T-helper 9 cell (primary cell): ENCODE measurements at places on chromosomes 6 and 20.

DNA sequence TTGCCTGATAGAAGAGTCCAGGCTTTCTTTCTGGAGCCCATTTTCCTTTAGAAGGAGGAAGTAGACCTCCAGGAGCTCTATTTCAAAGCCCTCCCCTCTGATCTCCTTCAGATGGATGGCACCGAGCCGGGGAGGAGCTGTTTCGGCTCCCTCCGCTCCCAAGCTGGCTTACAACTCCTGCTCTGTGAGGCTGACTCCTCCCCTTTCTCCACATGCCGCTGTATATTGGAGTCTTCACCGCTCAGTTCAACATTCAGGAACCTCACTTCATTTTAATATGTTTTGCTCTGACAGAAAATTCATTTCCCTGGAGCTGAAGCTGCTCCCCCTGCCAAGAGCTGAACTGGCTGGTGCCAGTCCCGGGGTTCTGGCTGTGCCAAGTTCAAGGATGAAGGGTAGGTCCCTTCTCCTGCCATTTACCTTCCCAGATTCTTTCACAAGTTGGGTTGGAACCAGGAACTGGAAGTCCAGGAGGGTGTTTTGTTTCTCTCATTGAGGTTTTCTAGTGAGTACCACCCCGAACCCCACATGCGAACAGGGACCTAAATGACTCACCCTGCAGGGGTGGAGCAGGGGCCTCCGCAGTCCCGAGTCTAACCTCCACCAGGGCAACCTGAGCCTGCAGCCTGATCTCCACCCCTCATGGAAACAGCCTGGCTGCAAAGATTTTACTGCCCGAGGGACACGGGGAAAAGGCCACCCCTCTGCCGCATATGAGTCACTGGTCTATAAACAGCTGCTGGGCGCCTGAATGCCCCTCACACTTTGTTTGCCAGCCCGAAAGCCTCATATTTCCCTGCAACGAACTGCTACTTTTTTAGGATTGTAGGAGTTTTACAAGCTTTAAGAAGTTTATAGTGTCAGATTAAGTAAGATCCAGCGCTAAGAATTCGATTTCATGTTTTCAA is 68.6 kb upstream of the FOXA2 start:
- DNase-seq, result no peak

DNA sequence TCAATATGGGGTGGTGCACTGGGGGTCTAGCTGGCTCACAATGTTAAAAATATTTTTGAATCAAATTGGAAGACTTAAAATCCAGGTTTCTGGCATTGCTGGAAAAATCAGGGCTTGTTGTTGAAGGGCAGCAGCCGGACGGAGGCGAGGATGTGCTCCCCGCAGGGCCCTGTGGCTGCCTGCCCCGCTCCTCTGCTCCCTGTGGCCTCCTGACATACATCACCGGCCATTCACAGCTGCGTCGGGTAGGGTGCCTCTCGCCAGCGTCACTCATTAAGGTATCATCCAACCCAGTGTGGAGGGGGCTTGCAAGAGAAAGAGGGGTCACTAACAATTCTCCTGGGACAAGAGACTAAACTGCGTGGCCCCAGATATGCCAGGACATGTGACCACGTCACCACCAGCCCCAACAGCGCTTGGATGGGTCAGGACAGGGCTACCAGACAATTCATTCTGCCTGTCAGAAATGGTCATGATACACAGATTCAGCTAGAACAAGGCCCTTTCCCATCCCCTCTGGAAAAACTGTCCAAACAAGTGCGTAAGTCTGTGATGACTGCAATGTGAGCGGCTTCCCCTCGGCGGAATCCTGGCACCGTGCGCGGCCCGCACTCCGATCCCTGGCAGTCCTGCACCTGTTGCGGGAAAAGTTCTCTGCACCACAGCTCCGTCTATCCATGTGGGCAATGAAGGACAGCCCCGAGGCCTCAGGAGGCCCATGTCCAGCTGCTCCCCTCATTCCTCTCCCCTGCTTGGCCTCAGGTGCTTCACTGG is 12.0 kb downstream of the GATA5 start:
- DNase-seq, result no peak

- DNase-seq, result no peak
Measured at GRCh38 chr6:122063076-122063475, 336.4 kb upstream of the HSF2 start.

DNA sequence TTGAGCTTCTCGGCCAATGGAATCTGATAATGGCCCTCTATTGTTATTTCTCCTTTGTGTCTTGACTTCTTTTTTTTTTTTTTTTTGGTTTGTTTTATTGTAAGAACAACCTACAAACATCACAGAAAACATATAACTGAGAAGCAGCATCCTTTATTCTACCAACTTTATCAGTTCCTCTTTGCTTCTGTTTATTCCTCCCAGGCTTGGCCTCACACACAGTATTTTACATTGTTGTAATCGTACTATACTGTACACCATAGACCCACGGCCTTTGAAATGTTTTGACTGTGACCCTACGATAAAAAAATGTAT is 558 bp upstream of the CCDC167 start:
- no peak for DNase-seq

DNA sequence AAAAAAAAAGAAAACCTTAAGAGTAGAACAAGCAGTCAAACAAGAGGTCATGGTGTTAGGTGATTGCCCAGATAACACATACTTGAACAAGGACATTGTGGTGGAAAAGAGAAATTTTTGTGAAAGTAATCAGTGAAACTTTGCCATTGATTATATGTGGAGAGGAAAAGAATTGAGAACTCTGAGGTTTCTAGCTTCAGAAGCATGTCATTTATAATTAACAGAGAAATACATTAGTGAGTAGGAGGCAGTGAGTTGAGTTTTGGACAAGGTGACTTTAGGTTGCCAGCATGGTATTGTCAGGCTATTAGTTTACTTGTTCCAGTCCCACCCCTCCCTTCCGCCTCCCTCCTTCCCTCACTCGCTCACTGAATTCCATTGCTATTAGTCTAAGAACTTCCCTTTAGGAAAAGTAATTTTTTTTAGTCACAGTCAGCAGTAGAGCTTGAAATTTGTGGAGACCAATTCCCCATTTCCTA is 17.2 kb downstream of the TAB2 start:
- DNase-seq, result no peak

GRCh38 chr20:43936104-43936770 is 21.6 kb downstream of the TOX2 start:
- DNase-seq, result no peak

DNA sequence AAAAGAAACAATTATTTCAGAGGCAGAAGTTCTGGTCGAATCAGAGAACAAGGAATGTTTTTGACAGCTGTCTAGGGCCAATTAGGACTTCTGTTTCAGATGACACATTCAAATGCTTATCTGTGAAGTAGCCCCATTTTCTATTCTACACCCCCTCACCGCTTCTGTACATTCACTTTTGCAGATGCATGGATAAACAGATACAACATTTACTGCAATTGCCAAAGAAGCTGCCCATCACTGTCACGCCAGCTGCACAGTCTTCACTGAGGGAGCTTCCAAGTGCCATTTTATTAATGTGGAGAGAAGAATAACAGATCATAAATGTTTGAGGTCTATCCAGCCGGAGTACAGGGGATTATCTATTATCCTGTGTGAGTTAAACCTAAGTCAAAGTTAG is 426.8 kb upstream of the ARID1B start:
- no peak for DNase-seq

DNA sequence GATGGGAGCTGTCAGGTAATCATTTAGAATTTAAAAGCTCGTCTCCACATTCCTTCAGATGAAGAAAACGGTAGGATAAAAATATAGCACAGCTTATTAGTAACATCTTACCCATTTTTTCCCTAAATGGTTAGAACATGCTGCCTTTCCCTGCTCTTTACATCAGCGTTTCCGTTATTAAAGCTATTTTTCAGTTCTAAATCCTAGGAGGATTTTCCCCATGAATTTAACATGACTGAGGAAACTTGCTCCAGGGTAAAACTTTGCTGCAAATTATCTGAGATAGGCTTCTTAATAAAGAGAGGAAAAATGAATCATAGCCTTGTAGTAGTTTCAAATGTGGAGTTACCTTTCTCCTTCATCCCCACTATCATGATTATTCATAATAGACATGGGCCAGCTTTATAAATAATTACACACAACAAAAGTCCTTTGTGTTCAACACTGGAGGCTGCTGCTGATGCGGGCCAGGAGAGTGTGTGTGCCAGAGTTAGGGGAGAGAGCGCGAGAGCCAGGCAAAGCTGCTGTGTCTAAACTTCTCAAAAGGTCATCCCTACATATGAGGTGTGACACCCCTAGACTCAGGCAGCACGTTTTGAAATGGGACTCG is 24.4 kb downstream of the MYLIP start:
- no peak for DNase-seq

DNA sequence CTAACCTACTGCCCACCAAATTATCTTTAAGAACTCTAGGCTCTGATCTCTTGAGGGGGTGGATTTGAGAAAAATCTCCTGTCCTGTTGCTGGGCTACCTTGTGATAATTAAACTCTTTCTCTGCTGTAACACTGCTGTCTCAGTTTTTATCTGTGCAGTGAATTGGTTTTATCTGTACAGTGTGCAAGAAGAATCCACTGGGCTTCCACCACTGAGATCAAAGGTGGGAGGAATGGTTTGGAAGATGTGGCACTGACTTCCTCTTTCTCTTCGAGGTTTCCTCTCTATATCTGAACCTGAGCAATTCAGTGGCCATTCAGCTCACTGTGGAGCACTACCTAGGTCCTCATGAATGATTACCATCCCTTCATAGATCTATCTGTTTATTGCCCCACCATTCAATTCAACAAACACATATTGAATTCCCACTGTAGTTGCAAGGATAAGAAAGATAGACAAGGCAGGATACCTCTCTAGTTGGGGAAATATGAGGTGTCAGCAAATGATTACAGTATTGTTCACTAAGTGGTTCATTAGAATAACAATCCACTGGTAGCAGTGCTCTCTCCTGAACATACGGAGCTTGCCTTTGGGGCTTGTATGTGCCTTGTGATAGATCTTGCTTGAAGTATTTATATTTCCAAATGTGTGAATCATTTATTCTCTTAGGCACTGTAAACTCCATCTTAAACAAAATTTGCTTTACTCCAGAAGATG is 172.1 kb upstream of the ARG1 start:
- no peak for DNase-seq

- DNase-seq, result no peak
Measured at GRCh38 chr20:63096681-63097335, 90.0 kb upstream of the BHLHE23 start.

GRCh38 chr6:138248011-138248410 is 29.7 kb upstream of the PBOV1 start:
- no peak for DNase-seq

GRCh38 chr20:17845701-17846475 is 122.7 kb downstream of the SNX5 start:
- no peak for DNase-seq

- DNase-seq, result no peak
Measured at GRCh38 chr20:61692479-61692878, 373.2 kb downstream of the TAF4 start.

DNA sequence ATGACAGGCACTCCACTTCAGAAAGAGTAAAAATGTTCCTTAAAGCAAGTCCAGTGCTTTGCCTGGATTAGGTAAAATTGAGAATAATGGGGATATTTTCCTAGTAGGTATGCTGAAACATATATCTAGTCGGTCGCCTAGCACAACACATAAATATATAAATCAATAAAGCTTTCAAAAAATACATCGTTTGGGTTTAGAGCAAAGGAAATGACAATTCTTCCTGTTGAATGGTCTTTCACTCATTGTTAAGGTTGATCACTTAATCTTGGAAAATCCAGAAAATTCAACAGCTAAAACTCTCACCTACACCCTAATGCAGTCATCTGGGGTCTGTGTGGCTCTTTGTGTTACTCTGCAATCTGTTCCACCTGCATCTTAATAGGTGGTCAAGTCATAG is 13.9 kb downstream of the HAO1 start:
- DNase-seq, result no peak

GRCh38 chr6:16825784-16826183 is 64.5 kb upstream of the ATXN1 start:
- no peak for DNase-seq

GRCh38 chr6:144575327-144575726 is 290.2 kb downstream of the UTRN start:
- DNase-seq, result no peak

- DNase-seq, result no peak
Measured at GRCh38 chr6:43499028-43499815, 10.9 kb downstream of the LRRC73 start.

- DNase-seq, result no peak
Measured at GRCh38 chr6:46407776-46408530, 83.3 kb downstream of the RCAN2 start.

DNA sequence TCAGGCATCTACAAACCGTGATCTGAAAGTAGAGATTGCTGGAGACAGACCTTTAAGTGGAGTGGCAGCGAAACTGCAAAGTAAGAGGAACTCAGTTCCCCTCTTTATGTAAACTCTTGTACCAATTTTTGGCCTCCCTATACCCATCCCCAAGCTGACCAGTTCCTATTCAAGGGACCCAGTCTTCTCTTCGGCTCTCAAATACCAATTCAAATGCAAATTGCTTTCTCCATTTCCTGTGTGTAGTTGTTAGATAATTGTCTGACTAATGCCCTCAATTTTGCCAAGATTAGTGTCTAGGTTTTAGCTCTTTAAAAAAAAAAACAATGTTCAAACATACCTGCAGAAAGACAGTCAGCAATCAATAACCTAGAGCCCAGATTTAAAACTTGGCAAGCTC is 150.9 kb downstream of the EYA4 start:
- no peak for DNase-seq

GRCh38 chr6:72826037-72826436 is 204.2 kb downstream of the KCNQ5 start:
- no peak for DNase-seq

- DNase-seq, result no peak
Measured at GRCh38 chr6:93604951-93605350, 185.6 kb upstream of the EPHA7 start.

DNA sequence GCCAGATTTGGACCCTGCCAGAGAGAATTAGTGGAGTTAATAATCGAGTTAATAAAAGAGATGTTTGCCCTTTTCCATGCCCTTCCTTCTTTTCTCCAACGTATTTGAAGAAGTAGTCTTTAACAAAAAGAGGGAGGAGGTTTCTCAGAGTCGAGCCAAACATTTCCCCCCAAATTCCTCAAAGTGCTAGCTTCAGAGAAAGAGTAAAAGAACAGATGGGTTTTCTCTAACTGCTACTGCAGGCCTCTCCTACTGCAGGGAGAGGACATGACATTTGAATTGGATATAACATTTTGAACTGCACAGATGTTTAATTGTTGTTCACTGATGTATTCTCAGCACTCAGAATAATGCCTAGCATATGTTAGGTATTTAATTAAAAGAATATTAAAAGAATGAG is 25.5 kb downstream of the RWDD2A start:
- DNase-seq, result no peak

GRCh38 chr20:62241506-62241905 is 3.2 kb downstream of the OSBPL2 start:
- no peak for DNase-seq

- no peak for DNase-seq
Measured at GRCh38 chr6:139549561-139550070, 175.2 kb upstream of the CITED2 start.

GRCh38 chr20:51431321-51431720 is 111.2 kb downstream of the NFATC2 start:
- DNase-seq, result no peak

GRCh38 chr20:50048420-50049166 is 64.4 kb downstream of the UBE2V1 start:
- DNase-seq, result no peak

- no peak for DNase-seq
Measured at GRCh38 chr20:10754824-10755223, 81.0 kb upstream of the JAG1 start.
